ENCODE measurements at places on chromosomes 6 and 20.

DNA sequence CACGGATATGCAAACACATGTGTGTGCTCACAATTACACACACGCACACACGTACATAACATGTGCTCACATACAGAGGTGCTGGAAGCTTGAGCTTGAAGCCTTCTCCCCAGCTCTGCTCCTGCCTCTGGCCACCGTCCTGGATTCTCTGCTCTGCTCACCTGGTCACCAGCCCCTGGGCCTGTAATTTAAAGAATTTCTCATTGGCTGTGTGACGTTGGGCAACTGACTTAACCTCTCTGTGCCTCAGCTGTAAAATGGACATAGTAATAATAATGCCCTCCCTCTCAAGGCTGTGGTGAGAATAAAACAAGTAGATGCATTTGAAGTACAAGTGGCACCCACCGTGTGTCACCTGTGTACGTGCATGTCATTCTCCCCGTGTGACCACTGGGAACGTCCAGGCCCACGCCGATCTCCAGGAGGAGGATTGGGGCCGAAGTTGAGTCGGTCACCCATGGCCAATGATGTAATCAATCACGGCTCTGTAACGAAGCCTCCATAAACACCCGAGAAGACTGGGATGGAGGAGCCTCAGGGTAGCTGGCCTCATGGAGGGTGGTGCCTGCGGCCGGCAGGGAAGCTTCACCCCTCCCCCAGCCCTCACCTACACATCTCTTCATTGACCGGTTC, 160.9 kb upstream of the AFDN start:
- no peak for DNase-seq

DNA sequence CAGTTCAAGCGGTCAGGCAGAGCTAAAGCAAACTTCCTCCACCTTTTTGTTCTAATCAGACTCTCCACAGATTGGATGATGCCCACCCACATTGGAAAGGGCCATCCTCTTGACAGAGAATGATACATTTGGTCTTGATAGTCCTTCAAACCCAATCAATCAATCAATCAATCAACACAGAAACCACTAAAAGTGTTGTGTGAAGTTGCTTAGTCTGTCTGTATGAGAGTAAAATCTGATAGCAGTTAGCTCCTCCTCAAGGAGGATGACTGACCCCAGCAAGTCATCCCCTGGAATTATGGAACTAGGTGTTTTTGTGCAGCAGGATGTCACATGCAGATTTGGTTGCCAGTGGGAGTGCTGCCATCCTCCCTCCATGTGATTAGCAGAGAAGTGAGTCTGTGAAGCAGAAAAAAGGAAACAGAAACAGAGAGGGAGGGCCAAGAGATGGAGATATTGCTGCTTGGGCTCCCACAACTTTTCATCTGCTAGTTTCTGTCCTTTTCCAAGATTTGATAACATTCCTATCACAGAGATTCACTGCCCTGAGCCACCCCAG, 32.0 kb upstream of the SSTR4 start:
- DNase-seq: no peak

- DNase-seq: no peak
These were observed 2.7 kb downstream of the CEBPB start for GRCh38 chr20:50193199-50193835.

- DNase-seq: peak; percentile 4
These were observed 1.9 kb upstream of the PPP1R3G start for GRCh38 chr6:5083307-5083583.

GRCh38 chr20:54891907-54892306, 416.5 kb downstream of the DOK5 start:
- no peak for DNase-seq

- no peak for DNase-seq
These were observed 26.8 kb downstream of the KIF3B start for GRCh38 chr20:32304131-32304746.

GRCh38 chr6:135331002-135331401, 149.9 kb downstream of the MYB start:
- no peak for DNase-seq

DNA sequence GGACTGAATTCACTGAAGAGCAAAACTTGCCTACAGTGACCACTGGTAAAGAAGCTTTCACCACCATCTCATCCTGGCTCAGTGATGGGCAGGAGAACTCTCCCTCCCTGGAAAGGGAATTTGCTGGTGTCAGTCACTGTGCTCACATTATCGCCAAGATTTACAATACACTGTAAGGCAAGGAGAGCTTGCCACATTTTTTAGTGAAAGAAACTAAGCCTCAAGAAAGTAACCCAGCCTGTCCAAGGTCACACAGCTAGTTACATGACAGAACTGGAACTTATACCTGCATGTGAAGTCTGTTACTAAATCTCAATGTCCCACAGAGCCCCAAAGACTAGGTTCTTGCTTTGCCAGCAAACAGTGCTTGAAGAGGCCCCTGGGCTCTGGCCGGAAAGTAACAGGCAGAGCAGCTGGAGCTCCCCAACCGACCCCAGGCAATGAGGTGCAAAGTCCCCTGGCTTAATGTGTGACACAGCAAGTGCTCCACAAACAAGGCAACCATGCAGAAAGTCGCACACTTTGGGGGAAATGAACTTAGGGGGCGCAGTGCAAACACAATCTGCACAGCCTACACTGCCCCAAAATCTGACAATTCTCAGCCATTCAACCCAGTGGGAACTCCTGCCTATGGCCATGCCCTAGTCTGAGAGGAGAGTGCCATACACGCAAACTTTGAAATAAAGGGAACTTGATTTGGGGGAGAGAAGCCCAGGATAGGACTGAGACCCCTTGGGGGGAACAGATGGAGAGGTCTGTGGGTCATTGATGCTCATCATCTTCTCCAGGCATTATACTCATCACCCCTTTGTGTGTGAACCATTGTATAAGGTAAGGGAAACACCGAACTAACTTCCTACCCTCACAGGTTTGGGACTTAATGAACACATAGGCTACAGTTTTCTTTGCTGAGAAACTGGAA, 1.9 kb downstream of the BCL2L1 start:
- no peak for DNase-seq

DNA sequence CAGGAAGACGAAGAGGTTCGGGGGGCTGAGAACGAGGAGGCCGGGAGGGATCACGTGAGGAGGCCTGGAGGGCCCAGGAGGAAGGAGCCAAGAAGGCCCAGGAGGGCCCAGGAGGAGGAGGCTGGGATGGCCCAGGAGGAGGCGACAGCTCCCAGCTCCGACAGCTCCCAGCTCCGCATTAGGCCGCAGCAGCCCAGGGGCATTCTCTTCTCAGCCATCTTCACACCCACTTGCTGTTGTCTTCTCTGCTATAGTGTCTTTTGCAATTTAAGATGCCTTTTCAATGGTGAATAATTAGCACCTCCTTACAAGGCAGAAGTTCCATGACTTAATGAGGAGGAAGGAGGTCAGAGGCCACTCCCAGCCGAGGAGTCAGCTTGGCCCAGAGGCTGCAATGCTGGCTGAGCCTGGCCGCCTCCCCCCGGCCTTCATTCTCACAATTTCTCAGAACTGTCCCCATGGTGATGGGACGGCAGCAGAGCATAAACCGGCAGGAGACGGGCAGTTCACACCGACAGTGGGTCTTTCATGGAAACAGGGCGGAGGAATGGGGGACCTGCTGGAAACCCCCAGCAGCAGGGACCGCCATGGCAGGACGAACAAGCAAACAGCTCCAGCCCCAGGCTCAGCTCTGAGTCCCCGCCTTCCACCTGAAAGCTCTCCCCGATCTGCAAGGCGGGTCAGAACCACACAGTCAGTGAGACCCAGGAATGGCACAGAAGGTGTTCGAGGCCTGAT, 45.1 kb downstream of the WDR27 start:
- no peak for DNase-seq

DNA sequence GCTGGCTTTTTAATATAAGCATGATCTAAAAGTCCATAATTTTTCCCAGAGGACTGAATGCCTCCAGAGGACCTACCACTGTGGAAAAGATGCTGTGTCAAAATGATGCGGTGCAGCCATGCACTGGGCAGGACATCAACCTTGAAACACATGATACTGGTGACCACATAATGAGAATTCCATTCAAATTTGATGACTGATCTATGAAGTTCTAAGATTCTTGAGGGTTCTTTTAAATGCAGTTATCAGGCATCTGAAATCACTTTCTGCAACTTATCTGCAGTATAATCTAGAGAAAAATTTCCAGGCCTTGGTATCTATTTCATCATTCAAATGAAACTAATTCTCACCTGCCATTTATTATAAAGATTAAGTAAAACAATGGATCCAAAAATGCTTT, 15.0 kb upstream of the MARCKS start:
- peak; percentile 10 for DNase-seq

DNA sequence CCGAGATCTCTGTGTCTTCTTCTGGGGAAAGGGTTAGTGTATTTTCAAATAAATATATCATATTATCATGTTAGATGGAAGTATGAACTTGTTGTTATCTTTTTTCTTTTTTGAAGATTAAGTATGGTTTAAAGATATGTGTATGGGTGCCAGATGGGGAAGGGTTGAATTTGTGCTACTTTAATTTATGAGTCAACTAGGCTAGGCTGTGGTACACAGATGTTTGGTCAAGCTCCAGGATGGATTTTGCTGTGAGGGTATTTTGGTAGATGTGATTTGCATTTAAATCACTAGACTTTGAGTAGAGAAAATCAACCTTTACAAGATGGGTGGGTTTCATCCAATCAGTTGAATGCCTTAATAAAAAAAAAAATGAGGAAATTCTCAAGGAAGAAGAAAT, 886.6 kb upstream of the ADGRB3 start:
- DNase-seq: no peak

GRCh38 chr6:15239616-15240364, 6.1 kb upstream of the JARID2 start:
- DNase-seq: no peak

- DNase-seq: no peak
These were observed 7.0 kb downstream of the DNAAF9 start for GRCh38 chr20:3400260-3401155.

DNA sequence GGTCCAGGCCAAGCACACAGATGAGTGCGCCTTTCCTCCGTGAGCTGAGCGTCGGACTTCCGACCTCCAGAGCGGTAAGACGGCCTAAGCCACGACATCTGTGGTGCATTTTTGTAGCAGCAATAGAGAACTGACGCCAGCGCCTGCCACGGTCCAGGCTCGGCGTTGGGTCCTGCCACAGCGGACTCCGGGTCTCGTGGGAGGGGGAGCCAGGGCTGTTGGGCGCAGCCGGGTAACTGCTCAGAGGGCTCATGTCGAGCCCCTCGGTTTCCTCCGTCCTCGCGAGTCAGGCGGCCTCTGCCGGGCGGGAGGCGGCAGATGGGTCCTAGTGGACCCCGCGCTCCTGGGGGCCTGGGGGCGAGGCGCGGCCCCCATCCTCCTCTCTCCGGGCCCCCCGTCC, 216.1 kb downstream of the QKI start:
- no peak for DNase-seq

- DNase-seq: peak; percentile 75
These were observed 23.4 kb downstream of the FAM217A start for GRCh38 chr6:4055420-4056041.

GRCh38 chr6:2185466-2185865, 59.9 kb downstream of the GMDS start:
- no peak for DNase-seq

GRCh38 chr6:71537717-71538116, 249.1 kb downstream of the OGFRL1 start:
- no peak for DNase-seq

- DNase-seq: no peak
These were observed 140.2 kb upstream of the AHI1 start for GRCh38 chr6:135637701-135638100.

DNA sequence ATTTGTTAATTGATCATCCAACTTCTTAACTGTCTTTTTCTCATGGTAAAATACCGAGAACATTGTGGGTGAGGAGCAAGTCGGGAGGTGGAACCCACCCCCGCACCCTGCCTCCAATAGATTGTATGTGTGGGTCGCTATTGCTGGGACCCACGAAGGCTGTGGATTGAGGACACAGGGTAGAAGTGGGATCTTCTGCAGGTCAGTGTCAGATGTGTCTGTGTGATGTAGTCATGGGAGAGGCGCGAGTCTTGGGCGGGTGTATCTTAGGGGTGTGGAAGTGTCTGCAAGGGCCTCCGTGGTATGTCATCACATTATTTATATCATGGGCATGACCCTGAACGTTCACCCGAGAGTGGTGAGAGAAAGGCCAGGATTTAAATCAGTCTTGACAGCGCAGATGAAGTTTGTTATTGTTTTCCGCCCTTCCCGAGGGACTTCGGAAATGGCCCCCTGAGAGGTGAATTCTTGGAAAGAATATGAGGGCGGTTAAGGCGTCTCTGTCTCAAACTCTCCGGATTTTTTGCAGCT, 472 bp upstream of the PAQR8 start:
- DNase-seq: no peak

GRCh38 chr6:11423667-11424066, 113.9 kb upstream of the TMEM170B start:
- DNase-seq: no peak

- no peak for DNase-seq
These were observed 697.2 kb upstream of the CITED2 start for GRCh38 chr6:140071601-140072062.

Data from ACHN (cell line).